ENCODE measurements at places on chromosomes 1 and 21. TPM values are rescaled to one million over a fixed set of nuclear protein-coding genes. Genes with fewer than 3 reads are reported as not detected.

DNA sequence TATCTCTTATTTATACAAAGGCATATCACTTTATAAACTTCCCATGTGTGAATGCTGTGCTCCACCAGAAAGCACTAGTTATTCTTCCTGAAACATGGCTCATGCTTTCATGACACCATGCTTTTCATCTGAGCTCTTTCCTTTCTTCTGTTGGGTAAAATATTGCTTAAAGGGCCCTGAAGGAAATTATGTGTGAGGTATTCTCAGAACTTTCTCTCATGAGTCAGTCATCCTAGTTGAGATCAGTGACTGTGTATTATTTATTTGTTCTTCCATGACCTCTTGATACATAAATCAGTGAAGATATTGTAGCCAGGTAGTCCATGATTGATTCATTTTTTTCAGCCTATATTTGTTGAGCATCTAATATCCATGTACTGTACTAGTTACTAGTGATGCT is 54.8 kb downstream of the CYP2J2 start:
- H3K36me3 ChIP-seq = no peaks in the 10 kb centered on the region
- H3K4me3 ChIP-seq = no peak overlapping the region
- H3K4me1 ChIP-seq = no peaks in the 10 kb centered on the region
- H3K27ac ChIP-seq = no peak overlapping the region
- H3K27me3 ChIP-seq = no peaks in the 10 kb centered on the region
- DNase-seq = no peak

DNA sequence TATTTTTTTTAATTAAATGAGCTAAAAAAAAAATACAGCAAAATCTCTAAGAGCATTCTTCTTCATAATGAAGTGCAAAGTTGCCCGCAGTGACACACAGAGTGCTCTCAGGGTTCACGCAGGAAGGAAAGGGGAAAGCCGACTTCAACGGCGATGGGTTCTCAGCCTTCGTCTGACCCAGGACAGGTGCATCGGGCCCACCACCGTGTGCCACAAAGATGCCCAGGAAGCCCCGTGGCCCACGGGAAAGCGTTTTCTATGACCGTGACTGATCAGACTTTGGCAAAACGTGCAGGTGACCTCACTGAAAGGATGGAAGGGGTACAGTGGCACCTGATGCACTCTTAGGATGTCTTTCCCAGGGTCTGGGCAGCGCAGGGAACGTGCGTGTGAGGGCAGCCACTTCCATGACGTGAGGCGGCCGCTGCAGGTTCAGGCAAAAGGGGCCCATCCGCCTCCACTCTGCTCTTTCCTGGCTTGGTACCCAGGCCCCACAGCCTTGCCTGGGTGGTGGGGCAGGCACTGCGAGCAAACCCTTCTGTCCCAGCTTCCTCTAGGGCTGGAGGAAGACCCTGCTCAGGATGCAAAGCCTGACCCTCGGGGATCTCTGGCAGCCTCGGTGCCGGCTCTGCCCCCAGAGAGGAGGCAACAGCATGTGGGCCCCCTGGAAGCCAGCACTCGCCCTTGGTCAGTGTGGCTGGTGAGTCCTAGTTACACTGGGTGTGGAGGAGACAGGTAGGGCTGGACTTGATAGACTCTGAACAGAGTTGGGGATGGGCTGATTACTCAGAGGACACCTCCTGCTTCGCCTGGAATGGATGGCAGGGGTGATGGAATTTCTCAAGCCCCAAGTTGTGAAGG is 8.3 kb downstream of the LRRC47 start:
- H3K27ac ChIP-seq = peak overlapping the region; percentile 75
- no peak for DNase-seq
- peaks cover 20% of the 10 kb centered on the region for H3K36me3 ChIP-seq
- peaks cover 29% of the 10 kb centered on the region for H3K4me1 ChIP-seq

DNA sequence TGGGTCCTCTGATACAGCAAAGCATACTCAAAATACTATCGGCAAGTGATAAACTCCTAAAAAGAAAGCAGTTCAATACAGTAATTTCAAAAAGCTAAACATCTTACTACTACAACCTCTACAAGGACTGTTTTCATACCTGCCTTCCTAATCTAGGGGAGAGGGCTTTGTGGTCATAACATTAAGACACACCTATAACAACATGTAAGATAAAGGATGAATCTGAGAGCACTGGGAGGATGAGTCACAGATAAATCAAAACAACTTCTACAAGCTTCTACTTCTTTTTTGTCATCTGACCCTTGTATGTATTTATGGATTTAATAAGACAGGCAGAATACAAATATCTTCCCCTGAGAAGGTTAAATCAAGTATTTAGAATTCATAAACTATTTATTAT is 40.0 kb downstream of the LTN1 start:
- H3K27ac ChIP-seq = no peak overlapping the region
- no peaks in the 10 kb centered on the region for H3K27me3 ChIP-seq
- peaks cover 20% of the 10 kb centered on the region for H3K4me1 ChIP-seq
- no peak for DNase-seq
- no peak overlapping the region for H3K4me3 ChIP-seq

DNA sequence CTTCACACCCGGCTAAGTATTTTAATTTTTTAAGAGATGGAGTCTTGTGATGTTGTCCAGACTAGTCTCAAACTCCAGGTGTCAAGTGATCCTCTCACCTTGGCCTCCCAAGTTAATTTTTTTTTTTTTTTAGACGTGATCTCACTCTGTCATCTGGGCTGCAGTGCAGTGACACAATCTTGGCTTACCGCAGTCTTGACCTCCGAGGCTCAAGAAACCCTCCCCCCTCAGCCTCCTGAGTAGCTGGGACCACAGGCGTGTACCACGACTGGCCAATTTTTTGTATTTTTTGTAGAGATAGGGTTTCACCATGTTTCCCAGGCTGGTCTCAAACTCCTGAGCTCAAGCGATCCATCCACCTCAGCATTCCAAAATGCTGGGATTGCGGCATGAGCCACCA is 11.7 kb upstream of the IFNLR1 start:
- H3K4me3 ChIP-seq = no peak overlapping the region
- H3K27ac ChIP-seq = no peak overlapping the region
- H3K4me1 ChIP-seq = peaks cover 34% of the 10 kb centered on the region
- no peak for DNase-seq
- peaks cover 2% of the 10 kb centered on the region for H3K27me3 ChIP-seq

GRCh38 chr1:8091691-8092090 is 65.6 kb upstream of the ERRFI1 start:
- H3K27ac ChIP-seq = no peak overlapping the region
- no peak overlapping the region for H3K4me3 ChIP-seq
- peaks cover 6% of the 10 kb centered on the region for H3K36me3 ChIP-seq
- H3K27me3 ChIP-seq = no peaks in the 10 kb centered on the region
- peaks cover 24% of the 10 kb centered on the region for H3K4me1 ChIP-seq

DNA sequence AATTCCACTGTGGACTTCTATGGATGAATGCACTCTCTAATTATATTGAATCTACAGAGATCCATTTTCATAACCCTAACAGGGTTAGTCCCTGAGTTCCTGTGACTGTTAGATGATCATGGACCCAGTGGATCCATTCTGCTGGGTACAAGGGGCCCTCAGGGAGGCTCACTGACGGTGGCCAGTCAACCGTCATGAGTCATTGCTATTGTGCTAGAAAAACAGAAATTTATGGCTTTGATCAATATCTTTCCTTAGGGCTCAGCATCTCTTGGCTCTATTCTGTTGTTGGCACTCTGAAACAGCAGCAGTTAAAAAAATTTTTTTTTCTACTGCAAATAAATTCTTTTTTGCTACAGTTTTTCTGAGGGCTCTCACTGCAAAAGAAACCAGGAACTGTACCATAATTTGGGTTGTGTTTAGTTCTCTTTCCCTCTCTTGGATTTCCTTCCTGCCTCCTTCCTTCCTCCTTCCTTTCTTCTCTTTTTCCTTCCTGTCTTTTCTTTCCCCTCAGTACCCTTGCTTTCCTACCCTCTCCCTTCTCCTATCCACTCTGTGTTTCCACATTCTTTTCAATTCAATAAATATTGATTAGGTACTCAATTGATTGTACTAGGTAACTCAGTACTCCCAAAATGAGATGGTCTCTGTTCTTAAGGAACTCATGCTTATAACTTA is 49.5 kb downstream of the UTP25 start:
- H3K27ac ChIP-seq = no peak overlapping the region
- no peaks in the 10 kb centered on the region for H3K4me1 ChIP-seq
- no peak overlapping the region for H3K4me3 ChIP-seq
- peaks cover 38% of the 10 kb centered on the region for H3K27me3 ChIP-seq
- H3K36me3 ChIP-seq = no peaks in the 10 kb centered on the region
- no peak for DNase-seq

DNA sequence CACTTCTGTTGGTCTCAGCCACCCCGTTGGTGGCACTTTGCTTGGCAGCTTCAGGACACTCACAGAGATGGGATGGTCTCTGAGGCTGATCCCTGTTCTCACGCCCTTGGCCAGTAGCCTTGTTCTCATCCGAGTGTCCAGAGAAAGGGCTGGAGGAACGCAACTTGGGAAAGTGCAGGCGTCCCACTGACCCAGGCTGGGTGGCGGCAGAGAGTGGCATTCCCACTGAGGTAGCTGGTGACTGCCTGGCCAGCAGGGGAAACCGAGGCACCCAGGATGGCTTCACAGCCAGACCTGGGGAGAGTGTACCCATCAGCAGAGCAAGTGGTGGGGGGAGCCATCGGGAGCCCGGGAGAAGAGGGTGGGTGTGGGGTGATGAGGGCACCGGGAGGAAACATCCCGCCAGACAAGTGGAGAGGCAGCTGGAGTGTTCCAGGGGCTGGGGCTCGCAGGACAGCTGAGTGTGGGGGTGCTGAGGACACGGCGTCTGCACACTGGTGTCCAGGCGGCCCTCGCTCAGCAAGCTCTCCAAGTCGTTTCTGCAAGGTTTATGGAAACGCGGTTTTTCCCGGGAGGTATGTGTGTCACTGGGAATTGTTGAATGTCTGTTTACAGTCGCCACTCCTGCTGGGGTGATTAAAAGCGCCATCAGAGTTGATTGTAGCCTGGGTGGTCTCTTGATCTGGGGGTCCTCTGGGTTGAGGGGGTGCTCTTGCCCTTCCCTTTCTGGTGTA is 97.8 kb downstream of the SIK1 start:
- H3K27me3 ChIP-seq = peaks cover 12% of the 10 kb centered on the region
- H3K36me3 ChIP-seq = no peaks in the 10 kb centered on the region
- no peak overlapping the region for H3K4me3 ChIP-seq
- H3K27ac ChIP-seq = no peak overlapping the region
- H3K4me1 ChIP-seq = peaks cover 9% of the 10 kb centered on the region
- DNase-seq = no peak

- no peak for DNase-seq
- H3K27me3 ChIP-seq = peaks cover 5% of the 10 kb centered on the region
- H3K4me1 ChIP-seq = peaks cover 6% of the 10 kb centered on the region
- H3K4me3 ChIP-seq = no peak overlapping the region
These were observed 17.9 kb upstream of the THEM5 start for GRCh38 chr1:151871284-151872030.

DNA sequence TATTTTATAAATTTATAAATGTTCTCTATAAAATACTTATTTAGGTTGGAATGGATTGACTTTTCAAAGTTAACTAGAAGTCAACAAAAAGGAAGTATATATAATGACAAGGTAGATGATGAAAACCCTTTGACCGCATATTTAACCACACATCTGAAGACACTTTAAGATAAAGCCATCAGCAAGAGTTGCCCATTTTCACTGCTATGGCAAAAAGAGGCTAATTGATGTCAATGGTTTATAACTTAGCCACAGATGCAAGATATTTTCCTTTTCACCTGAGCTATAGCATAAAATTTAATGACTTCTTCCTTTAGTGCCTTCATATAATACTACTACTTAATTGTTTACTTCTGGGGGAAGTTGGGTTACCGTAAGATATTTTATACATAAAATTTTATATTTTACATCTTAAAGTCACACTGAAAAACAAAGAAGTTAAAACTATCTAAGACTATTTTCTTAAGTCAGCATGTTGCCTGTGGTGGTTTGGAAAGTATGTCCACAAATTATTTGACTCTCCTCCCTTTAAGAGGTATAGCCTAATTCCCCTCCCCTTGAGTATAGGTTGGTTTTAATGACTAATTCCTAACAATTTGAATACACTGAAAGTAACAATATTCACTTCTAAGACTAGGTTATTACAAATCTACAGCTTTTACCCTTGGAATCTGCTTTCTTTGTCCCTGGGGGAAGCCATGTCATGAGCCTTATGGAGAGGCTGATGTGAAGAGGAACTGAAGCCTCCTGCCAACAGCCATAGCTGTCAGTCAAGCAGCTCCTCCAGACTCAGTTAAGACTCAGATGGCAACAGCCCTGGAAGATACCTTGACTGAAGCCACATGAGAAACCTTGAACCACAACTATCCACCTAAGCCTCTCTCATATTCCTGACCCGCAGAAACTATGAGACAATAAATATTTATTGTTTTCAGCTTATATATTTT is 40.3 kb upstream of the LRRC8B start:
- no peak for DNase-seq
- H3K4me1 ChIP-seq = peaks cover 29% of the 10 kb centered on the region
- H3K27ac ChIP-seq = no peak overlapping the region
- no peaks in the 10 kb centered on the region for H3K27me3 ChIP-seq
- peaks cover 18% of the 10 kb centered on the region for H3K36me3 ChIP-seq
- H3K4me3 ChIP-seq = no peak overlapping the region

- H3K4me3 ChIP-seq = no peak overlapping the region
- H3K4me1 ChIP-seq = peaks cover 34% of the 10 kb centered on the region
- peak; percentile 28 for DNase-seq
- no peaks in the 10 kb centered on the region for H3K27me3 ChIP-seq
- H3K27ac ChIP-seq = no peak overlapping the region
These were observed 11.7 kb downstream of the CD244 start for GRCh38 chr1:160850993-160851392.

GRCh38 chr21:46156678-46157077 is 1.3 kb upstream of the FTCD start:
- H3K36me3 ChIP-seq = no peaks in the 10 kb centered on the region
- H3K27me3 ChIP-seq = no peaks in the 10 kb centered on the region
- H3K4me1 ChIP-seq = no peaks in the 10 kb centered on the region
- no peak overlapping the region for H3K4me3 ChIP-seq
- peak; percentile 31 for DNase-seq

GRCh38 chr21:39519835-39520234 is 68.1 kb downstream of the SH3BGR start:
- H3K4me3 ChIP-seq = no peak overlapping the region
- no peaks in the 10 kb centered on the region for H3K4me1 ChIP-seq
- H3K27me3 ChIP-seq = peaks cover 2% of the 10 kb centered on the region

Gene HLX
- total RNA-seq = not detected

Gene ZDHHC18
- 53.1 TPM for total RNA-seq

Gene KRTAP21-2
- not detected for total RNA-seq

Gene VCAM1
- total RNA-seq = 9.2 TPM

Measured in activated CD8-positive, alpha-beta memory T cell treated with anti-CD3 and anti-CD28 coated beads, Interleukin-2, amount 10 ng/mL, durations not matched to agents 7 days and 5 days (primary cell).